ENCODE measurements at places on chromosomes 11 and 22.

DNA sequence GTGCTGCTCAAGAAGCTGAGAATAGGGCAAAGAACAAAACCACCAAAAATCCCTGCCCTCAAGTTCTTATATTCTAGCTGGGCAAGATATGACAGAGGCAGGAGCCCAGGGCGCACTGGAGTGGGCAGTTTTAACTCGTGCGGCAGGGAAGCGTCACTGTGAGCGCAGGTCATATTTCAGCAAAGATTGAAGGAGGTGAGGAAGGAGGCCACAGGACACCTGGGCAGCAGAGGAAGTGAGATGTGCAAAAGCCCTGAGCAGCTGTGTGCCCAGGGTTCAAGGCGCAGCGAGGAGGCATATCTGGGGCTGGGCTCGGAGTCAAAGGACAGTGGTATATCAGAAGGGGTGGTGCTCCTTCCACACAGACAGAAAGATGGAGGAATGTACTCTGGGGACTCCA is 13.5 kb downstream of the KCNC1 start:
- no peak for DNase-seq

- DNase-seq, result no peak
Measured at GRCh38 chr22:33579448-33580093, 340.7 kb downstream of the LARGE1 start.

DNA sequence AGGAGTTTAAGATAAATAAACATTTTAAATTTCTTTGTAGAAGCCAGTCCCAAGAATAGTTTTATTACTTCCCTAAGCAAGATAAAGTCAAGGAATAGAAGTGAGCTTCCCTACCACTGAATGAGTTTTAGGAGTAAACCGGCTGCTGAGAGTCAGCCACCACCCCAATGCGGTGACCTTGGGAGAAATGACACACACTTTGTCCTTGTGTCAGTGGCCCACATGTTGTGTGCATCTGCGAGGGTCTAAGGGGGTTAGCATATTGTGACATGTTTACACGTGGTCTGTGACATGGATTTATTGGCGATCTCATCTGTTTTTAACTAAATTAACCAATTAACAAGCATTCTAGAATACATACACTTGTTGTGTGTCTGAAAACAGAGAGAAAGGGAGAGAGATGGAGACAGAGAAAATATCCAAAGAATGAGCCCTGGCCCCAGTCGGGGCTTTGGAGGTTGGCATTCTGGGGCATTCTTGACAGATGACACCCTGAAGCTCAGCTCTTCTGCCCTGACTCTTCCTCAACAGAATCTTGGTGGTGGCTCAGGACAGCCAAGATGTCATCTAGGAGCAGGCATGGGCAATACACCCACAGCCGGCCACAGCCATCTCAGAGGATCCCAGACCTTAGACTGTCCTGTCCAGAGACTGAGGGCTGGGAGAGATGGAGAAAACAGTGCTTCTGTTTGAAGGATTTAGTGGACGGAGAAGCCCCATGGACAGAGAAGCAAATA is 29.7 kb upstream of the TMPRSS4 start:
- no peak for DNase-seq

DNA sequence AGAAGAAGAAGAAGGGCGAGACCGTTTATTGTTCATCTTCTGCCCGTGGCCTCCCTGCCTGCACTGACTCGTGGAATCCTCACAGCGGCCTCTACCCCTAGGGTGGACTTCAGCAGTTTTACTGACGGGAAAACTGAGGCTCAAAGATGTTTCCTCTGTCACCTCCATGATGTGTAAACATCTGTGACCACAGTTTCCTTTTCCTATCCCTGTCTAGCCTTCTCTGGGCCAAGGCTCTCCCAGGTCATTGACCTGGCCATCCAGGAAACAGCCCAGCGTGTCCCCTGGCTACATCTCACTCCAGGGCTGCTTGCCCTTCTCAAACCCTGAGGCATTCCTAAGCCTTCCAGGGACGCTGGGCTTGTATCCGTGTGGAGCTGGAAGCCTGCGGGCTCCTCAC is 49.0 kb upstream of the GCAT start:
- no peak for DNase-seq

DNA sequence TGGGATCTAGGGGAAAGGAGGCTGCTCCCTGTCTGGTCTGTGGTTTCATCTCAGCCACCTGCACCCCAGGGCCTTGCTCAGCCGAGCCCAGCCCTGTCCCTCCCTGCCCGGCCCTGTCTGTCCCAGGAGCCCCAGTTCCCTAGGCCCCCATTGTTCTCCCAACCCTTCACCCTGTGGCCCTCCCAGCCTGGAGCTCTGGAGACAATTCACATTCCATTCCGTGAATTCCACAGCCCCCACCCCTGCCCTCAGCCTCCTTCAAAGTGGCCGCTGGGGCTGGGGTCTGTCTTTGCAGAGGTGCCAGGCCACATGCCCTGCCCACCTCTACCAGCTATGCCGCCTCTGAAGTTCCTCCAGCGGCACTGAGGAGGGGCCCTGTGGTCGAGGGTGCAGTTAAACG is 77.9 kb upstream of the WNT11 start:
- no peak for DNase-seq

- DNase-seq, result no peak
Measured at GRCh38 chr22:44051358-44051757, 27.3 kb downstream of the PARVB start.

GRCh38 chr11:45806937-45807791 is 2.2 kb downstream of the SLC35C1 start:
- DNase-seq, result no peak

Data from CD4-positive, alpha-beta T cell (primary cell).